Right cardiac atrium (tissue), 5 donors: ENCODE measurements at places on chromosomes 3 and 15. TPM values are rescaled to one million over a fixed set of nuclear protein-coding genes. Genes with fewer than 3 reads are reported as not detected.

DNA sequence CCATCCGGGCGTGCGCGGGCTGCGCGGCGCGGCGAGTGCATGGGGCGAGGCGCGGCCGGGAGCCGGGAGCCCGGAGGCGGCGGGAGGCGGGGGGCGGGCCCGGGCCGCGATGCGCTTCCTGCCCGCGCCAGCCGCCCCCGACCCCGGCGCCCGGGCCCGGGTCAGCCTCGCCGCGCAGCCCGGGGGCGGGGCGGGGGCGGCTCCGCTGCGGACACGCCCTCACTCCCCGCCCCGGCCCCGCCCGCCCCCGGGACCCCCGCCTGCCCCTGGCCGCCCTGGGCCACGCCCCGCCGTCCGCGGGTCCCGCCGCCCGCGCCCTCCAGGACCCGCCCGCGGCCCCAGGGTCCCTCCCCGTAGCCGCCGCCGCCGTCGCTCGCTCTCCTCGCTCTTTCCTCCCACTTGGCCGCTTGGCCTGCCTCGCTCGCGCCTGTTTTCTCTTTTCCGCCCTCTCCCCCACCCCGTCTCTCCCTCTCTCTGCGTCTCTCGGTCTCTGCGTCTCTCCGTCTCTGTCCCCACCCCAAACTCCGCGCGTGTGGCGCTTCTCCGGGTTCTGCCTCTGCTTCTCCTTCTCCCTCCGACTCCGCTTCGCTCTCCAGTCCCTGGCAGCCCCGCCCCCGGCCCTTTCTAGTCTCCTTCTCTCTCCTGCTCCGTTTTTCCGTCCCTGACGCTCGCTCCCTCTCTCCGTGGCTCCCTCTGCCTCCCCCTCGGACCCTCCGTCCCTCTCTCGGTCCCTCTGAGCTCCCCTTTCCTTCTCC is at the start of gene PLXND1:
PLXND1 (minus strand) TSS at position 41 of the 755 bp plus-strand sequence; CDS start at position 4, 37 bp downstream.
- DNase-seq, result peak; percentile 94

- no peak for DNase-seq
Measured at GRCh38 chr15:95957861-95958260, 372.6 kb upstream of the NR2F2 start.

GRCh38 chr3:14539384-14539741 is 779 bp downstream of the GRIP2 start:
- no peak for DNase-seq

GRCh38 chr15:78944669-78945407 is at the start of gene CTSH:
Gene CTSH, minus strand, starts transcription at chr15:78945046. Its CDS starts 65 bp downstream, at chr15:78944981.
- peak; percentile 94 for DNase-seq

GRCh38 chr3:45544717-45545296 is 49.7 kb upstream of the LIMD1 start:
- DNase-seq, result no peak

DNA sequence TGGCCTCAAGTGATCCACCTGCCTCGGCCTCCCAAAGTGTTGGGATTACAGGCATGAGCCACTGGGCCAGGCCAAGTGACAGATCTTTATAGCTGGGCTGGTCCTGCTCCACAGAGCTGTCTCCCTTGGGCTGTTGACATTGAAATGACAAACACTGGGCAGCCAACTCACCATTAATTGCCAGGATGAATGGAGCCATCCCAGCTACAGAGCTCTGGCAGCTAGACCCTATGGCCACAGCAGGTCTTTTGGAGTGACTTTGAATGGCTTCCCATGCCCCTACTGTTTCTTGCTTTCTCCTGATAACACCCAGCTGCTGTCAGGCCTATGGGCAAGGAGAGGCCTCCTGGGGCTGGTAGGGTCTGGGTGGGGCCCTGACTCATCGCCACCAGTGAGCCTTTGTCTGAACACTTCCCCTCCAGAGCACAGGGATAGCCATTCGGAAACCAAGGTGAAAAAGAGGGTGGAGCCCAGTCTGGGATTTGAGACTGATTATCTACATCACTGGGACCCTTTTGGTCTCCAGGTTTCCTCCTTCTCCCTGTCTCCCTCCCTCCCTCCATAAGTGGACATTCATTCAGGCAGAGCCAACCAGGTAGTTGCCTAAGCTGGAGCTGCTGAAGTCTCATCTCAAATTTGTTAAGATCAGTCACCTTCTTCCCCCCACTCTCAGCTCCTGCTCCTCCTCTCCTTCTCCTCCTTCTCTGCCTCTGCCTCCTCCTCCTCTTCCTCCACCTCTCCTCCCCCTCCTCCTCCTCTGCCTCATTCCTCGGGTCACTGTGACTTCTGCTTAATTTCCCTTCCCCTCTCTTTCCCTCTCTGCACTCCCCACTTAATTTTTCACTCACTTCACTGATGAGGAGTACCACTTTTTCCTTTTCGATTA is 34.0 kb downstream of the BHLHE40 start:
- DNase-seq, result peak; percentile 55

GRCh38 chr15:28096670-28097431 is 2.3 kb downstream of the OCA2 start:
- DNase-seq, result peak; percentile 68

DNA sequence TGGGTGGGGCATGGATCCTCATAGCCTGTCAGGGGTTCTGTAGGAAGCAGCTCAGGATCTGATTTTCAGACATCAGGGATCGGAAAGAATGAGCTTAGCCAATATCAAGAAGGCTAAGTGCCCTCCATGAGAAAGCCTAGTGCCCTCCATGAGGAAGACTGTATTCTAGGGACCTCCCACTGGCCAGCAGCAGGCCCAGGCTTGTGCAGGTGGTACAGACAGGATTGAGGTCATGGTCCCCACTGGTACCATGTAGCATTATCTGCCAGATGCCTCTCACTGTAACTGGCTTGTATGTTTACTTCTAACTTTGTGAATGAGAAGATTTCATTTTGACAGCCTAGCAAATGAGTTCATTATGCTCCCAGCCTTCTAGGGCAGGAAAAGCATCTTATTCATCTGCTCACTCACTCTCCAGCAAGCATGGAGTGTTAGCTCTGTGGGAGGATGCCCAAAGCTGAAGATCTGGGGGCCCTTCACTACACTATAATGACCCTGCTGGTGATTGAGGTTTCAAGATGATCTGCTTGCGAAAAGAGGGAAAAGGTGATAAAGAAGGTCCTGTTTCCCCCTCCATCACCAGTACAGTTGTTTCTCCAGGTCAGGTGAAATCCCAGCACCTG is 7.5 kb downstream of the EPHB1 start:
- no peak for DNase-seq

DNA sequence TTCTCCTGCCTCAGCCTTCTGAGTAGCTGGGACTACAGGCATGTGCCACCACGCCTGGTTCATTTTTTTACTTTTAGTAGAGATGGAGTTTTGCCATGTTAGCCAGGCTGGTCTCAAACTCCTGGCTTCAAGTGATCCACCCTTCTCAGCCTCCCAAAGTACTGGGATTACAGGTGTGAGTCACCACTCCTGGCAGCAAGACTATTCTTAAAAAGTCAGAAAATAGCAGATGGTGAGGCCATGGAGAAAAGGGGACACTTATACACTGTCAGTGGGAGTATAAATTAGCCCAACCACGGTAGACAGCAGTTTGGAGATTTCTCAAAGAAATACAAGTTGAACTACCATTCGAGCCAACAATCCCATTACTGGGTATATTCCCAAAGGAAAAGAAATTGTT is 603.3 kb upstream of the TBL1XR1 start:
- DNase-seq, result no peak

- no peak for DNase-seq
Measured at GRCh38 chr3:78988324-78988723, 779.5 kb downstream of the ROBO1 start.

- no peak for DNase-seq
Measured at GRCh38 chr15:62573876-62574275, 408.8 kb upstream of the C2CD4B start.

GRCh38 chr15:22889146-22889818 is 50.8 kb downstream of the NIPA2 start:
- DNase-seq, result no peak

GRCh38 chr3:66038384-66038725 is 363 bp downstream of the MAGI1 start:
- DNase-seq, result no peak

GRCh38 chr3:171315101-171315500 is 145.1 kb downstream of the TNIK start:
- no peak for DNase-seq

GRCh38 chr3:62955126-62955525 is 79.9 kb upstream of the CADPS start:
- no peak for DNase-seq

DNA sequence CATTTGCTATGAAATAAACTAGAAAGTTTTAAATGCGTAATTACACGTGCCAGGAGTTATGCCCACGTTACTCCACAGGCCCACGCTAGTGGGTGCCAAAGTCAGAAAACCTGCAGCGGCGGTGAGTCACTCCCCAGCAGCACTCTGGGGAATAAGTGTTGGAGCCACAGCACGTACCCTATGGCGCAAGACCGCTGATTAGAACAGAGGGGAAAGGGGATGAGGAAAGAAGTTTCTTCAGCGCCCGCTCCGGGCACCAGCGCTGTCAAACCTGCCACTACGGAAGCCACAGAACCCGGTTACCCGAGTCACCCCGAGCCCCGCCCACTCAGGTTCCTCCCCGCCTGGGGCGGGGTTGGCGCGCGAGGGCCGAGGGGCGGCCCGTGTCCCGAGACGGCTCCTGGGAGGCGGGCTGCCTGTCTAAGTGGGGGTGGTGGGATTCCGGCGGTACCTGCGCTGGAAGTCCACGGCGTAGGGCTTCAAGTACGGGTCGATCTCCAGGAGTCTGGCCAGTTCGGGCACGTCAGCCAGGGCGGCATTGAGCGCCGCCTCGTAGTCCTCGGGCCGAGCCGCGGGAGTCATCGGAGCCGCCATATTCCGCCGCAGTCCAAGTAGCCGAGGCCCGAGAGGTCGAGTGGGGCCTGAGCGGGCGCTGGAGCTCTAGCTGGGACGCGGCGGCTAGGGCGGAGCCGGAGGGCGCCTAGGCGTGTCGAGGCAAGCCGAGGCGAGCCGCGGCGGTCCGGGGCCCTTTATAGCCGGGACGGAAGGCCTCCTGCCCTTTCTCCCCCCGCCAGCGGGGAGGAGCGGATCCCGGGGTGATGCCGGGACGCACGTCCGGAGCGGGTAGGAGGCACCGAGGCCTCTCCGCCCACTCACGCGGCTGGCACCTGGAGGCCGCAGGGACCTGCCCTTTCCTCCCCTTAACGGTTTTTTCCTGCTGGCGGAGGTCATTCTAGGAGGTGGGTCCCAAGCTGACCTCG is at the start of gene GBE1:
GBE1 (minus strand) TSS at position 722 of the 980 bp plus-strand sequence; CDS start at position 594, 128 bp downstream.
- peak; percentile 96 for DNase-seq

DNA sequence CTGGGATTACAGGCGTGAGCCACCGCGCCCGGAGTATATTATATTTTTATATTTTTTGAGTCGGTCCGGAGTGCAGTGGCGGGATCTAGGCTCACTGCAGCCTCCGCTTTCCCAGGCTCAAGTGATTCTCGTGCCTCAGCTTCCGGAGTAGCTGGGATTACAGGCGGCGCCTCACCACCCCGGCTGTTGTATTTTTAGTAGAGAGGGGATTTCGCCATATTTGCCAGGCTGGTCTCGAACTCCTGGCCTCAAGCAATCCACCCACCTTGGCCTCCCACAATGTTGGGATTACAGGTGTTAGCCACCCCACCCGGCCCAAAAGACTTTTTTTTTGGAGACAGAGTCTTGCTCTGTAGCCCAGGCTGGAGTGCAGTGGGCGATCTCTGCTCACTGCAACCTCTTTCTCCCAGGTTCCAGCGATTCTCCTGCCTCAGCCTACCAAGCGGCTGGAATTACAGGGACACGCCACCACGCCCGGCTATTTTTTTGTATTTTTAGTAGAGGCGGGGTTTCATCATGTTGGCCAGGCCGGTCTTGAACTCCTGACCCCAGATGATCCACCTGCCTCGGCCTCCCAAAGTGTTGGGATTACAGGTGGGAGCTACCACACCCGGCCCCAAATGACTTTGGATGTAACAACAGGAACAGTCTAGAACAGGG is 1.0 kb downstream of the ZNF589 start:
- no peak for DNase-seq

DNA sequence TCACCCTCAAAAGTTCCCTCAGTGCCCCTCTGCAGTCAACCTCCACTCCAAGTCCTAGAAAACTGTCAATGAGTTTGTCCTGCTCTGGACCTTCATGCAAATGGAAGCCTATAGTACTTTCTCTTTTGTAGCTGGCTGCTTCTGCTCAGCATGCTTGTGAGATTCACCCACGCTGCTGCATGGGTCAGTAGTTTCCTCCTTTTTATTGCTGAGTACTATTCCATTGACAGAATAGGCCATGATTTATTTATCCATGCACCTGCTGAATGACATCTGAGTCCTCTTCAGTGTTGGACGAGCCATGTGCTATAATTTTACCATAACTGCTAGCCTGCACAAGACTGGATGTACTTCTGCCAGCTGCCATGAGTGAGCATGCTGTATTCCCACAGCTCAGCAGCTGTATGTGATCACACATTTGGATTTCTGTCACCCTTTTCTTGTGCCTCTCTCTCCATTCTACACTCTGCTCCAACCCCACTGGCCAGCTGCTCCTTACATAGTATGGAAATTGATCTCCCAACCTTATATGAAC is 26.3 kb downstream of the CDCP1 start:
- DNase-seq, result no peak

DNA sequence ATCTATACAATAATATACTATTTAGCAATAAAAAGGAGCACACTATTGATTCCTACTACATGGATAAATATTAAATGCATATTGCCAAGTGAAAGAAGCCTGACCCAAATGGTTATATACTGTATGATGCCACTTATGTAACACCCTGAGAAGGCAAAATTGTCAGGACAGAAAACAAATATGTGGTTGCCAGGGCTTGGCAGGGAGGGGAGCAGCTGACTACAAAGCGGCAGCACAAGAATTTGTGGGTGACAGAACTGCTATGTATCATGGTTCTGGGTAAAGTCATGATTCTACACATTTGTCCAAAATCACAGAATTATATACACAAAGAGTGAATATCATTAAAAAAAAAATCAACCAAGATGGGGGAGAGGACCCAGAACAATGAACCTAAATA is 22.5 kb downstream of the TBC1D2B start:
- no peak for DNase-seq

GRCh38 chr15:65638681-65639089 is 16.9 kb downstream of the SLC24A1 start:
- no peak for DNase-seq

Gene TRIP4
- 20.1 TPM for total RNA-seq

Gene PLSCR4
- total RNA-seq, result 28.4 TPM

Gene C3orf80
- 0.76 TPM for total RNA-seq

Gene CACNA2D2
- 56.1 TPM for total RNA-seq

Gene SLC15A2
- total RNA-seq, result 0.56 TPM

Gene CLDN16
- total RNA-seq, result not detected

Gene NPHP3
- 15.6 TPM for total RNA-seq

Gene GOLGA6A
- not detected for total RNA-seq

Gene CYP1A2
- total RNA-seq, result not detected

Gene SLC27A2
- not detected for total RNA-seq

Gene RTF1
- total RNA-seq, result 23.7 TPM

Gene ATR
- 10.6 TPM for total RNA-seq

Gene OIP5
- 0.71 TPM for total RNA-seq

Gene MUC20
- 4.8 TPM for total RNA-seq

Gene DAZL
- not detected for total RNA-seq
